ENCODE measurements at places on chromosomes 11 and 22.

DNA sequence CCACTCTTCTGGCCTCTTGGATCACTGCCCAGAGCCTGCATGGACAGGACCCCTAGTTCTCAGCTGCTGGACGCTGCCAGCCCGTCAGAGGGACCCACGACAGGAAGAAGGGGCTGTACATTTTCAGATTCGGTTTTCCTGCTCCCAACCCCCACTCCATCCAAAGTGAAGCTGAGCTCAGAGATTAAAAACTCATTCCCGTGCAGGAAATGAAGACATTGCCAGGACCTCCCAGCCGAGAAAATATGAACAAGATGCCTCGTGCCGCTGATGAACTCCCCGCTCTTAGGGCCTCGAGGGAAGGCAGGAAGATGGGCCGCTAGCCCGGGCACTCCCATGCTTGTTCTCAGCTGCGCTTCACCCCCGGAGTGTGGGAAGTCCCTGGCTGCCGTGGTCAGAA is 36.1 kb downstream of the RPUSD4 start:
- no peak for DNase-seq

- no peak for DNase-seq
Observed at GRCh38 chr11:115665175-115665821, 161.1 kb upstream of the CADM1 start.

DNA sequence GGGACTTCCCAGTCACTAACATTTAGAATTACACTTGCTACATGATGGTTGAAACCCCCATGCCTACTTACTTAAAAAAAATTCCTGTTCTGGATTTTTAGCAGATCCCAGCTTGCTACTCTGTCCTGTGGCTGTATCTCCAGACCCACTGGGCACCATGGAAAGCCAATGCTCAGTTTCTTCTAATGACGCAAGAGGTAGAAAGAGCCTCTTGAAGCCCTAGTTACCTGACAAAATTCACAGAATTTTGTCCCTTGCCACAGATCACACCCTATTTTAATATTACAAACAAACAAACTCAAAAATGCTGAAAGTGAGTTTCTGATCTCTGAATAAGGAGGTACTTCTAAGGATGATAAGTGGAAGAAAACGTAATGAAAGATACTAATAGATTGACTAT is 24.3 kb upstream of the TENM4 start:
- DNase-seq = no peak

- DNase-seq = no peak
Observed at GRCh38 chr11:1896468-1896867, 4.8 kb upstream of the PRR33 start.

DNA sequence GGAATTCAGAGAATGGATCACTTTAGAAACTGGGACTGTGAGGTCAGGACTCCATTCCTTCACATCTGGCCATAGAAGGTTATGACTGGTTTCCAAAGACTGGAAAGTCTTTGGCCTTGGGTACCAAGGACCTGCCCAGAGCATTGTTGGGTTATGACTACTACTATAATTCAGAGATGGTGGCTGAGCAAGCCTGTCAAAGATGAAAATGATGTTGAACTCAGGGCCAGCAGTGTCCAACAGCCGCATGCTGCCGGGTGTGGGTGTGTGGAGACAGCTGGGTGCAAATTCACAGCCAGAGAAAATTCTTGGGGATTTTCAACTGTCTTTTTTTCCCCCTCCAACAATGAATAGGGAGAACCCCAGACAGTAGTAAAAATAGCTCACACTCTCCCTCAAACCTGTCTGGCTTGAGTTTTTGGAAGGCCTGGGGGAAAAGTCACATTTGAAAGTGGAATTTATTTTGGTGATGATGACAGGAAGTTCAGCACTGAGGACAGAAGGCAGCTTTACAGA is 166.8 kb upstream of the NCAM1 start:
- no peak for DNase-seq

DNA sequence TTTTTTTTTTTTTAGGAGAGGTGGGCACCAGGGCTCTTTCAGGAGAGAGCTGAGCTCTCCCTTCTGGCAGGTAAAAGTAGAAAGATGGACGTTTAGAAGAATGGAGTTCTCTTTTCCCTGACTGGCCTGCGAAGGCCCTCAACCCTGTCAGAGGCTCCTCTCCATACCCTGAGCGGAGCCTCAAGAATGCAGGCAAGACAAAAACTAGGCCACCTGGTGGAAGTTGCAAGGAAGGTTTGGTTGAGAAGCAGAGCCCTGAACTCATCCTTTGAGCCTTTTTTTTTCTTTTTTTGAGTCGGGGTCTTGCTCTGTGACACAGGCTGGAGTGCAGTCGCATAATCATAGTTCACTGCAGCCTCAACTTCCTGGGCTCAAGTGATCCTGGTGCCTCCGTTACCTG is 1.4 kb downstream of the OTOG start:
- no peak for DNase-seq
